A673 (cell line): ENCODE measurements at places on chromosomes 4 and X. TPM values are rescaled to one million over a fixed set of nuclear protein-coding genes. Genes with fewer than 3 reads are reported as not detected.

DNA sequence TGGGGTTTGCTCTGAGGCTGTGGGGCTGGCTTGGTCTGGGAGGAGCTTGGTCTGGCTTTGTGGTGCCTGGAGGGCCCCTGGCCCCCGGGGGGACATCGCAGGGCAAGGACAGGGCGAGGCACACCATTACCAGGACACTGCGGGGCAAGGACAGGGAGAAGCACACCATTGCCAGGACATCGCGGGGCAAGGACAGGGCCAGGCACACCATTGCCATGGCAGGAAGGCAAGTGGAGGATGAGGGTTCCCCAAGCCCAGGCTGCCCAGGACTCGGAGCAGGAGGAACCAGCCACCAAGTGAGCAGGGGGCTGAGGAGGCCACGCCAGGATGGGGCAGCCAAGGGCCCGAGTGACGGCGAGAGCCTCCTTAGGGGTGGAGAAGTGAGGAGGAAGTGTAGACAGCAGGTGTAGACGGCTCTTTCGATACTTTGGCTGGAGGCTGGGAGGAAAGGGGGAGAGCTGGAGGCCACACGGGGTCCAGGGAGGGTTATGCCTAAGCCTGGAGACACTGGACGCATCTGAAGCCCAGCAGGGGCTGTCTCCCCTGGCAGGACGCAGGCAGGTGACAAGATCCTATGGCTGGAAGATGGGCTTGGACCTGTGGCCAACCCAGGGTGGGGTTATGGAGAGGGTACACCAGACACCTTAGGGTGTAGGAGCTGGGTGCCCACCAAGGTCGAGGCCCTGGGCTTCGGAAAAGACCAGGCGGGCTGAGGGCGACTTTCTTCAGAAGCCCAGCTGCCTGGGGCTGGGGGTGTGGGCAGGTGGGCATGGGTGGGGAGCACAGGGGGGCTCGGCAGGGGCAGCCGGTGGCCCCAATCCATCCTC lies 7.3 kb downstream of the NKX1-1 start:
- no peak for DNase-seq

Gene CD99L2
- total RNA-seq: 29.5 and 34.1 TPM in 2 replicates

Gene PROM1
- 13.9 and 18.3 TPM in 2 replicates for total RNA-seq

- DNase-seq: peak; percentile 8
These were observed 9.8 kb downstream of the GUCY1A1 start for GRCh38 chr4:155676430-155676825.

DNA sequence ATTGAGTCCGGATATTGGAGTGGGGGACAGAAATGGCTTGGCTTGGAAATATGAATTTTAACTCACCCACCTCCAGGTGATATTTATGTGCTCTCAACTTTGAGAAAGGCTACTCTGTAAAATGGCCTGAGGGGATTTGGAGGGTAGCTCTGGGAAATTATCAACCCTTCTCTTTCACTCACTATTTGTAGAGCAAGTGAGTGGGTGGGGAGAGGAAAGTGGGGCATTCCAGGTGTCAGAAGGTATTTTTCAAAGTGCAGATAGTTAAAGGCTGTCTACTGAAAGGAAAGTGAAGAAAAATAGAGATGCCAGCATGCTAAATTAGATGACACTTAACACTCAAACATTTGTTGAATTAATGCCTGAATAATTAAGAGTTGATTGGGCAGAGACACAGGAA lies 44.1 kb downstream of the TMEM164 start:
- DNase-seq: no peak

- DNase-seq: no peak
These were observed 365.8 kb upstream of the TENM3 start for GRCh38 chr4:181877329-181877848.

- no peak for DNase-seq
These were observed 137.7 kb downstream of the MID1 start for GRCh38 chrX:10482708-10483107.

DNA sequence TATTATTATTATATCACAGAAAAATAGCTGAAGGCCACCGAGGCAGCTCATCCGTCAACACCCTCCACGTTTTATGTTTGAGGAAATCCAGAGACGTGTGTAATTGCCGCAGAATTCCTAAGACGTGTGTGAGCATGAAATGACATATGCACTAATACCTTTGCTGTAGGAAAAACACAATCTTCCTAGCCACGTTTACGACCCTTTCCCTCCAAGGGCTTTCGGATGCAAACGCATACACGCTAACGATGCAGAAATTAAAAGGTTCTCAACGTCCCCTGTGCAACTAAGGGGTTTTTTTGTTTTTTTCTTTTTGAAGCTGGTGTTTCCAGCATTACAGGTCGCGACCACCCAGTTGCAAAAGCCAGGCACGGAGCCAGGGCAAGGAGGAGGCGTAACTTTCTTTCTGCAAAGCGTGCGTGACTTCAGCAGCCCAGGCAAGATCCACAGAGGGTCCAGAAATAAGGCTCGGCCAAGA lies 33.8 kb downstream of the CRLF2 start:
- peak; percentile 34 for DNase-seq

DNA sequence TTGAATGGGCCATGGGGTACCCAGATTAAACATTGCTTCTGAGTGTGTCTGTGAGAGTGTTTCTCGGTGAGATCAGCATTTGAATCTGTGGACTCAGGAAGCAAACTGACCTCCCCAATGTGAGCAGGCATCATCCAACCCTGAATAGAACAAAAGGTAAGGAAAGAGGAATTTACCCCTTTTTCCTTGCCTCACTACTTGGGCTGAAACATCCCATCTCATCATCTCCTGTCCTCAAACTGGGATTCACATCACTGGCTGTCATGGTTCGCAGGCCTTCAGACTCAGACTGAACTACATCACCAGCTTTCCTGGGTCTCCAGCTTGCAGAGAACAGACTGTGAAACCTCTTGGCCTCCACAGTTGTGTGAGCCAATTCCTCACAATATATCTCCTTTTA lies 47.1 kb downstream of the TEC start:
- no peak for DNase-seq

Gene STK32B
- 14.2 and 15.1 TPM in 2 replicates for total RNA-seq

Gene DRP2
- total RNA-seq: 0.45 and 0.68 TPM in 2 replicates

DNA sequence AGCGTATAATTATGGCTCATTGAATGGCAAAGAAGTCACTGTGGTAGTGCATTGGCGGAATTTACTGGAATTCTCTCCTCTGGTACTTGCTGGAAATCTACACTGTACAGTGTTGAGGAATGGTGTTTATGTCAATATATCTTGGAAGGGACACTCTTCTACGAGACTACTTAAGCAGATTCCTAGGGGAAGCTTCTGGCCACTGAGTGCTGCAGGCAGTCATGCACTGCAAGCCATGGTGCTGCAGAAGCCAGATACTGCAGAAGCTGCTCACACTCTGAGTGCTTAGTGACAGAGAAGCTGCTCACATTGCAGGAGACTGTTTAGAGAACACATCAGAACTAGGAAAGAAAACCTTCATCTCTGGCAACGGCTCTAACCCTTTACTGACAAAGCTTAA lies 725.0 kb downstream of the CCSER1 start:
- no peak for DNase-seq

GRCh38 chrX:37726346-37726745 lies 40.8 kb downstream of the XK start:
- DNase-seq: no peak

DNA sequence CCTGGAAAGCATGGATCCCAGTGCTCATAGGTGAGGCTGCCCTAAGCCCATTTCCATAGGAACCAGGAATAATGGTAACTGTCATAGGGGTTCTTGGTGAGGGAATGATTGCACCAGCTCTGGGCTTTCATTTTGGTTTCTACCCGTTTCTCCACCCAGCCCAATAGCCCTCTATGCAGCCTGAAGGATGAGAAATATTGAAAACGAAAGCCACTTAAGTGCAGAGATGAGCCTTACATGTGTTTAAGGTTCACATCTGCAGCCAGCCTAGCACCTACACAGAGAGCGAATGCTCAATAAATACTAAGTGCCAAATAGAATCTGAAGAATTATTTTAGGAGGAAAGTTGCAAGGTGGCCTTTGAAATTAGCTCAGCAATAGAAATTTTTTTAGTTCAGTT lies 60.4 kb downstream of the MCF2 start:
- DNase-seq: no peak

Gene ARHGAP4
- 43.0 and 45.7 TPM in 2 replicates for total RNA-seq

DNA sequence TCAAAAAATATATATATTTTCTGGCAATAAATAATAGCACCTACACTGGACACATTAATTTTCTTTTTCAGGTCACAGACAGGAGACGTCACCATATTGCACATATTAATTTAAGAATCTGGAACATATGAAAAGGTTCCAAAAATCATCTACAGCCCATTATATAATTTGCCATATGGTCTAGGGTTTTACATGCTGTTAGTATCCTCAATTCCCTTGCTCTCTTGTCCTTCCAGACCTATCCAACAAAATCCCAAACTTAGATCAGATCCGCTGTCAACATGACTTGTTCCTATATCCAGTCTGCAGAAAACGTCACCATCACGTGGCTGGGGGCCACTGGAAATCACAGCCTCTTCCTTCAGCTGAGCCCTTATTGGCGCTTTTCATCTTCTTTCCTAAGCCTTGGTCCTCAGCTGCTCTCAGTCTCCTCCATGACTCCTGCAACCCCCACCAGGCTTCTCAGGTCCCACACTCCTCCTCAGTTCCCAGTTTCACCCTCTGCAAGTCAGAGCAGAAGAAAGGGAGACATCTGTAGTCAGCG lies 192.0 kb upstream of the GATB start:
- DNase-seq: no peak

- peak; percentile 14 for DNase-seq
These were observed 45.1 kb upstream of the LAMP2 start for GRCh38 chrX:120514236-120514635.

DNA sequence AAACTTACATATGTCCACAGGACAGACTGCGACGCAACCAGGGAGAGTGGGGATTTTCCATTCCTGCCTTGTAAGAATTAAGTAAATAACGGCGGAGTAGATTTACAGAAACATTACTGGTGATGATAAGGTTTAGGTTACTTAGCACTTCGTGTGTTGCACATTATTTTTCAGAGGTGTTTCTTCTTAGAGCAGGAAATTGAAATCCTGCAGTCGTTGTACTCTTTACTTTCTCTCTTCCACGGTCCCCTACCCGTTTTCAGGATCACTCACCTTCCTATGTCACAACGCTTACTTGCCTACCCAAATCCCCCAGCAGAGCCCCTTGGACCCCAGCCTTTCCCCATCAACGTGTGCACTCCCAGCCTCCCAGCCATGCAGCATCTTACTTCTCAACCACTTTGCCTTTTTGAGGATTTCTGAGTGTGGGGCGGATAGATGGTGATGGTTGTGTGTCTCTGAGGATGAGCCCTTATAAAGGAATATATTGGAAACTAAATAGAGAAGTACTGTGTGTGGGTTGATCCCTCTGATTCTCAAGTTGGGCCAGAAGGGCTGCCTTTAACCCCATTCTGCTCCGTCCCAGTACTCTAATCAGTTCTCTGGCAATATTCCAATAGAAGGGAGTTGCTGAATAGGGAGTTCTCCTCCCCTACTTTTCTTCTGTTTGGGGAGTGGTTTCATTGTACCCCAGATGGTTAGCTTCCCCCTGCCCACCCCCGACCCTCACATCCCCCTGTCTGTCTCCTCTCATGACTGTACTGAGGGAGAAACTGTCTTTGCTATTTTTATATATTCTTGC lies 1.6 kb downstream of the MID2 start:
- DNase-seq: no peak

DNA sequence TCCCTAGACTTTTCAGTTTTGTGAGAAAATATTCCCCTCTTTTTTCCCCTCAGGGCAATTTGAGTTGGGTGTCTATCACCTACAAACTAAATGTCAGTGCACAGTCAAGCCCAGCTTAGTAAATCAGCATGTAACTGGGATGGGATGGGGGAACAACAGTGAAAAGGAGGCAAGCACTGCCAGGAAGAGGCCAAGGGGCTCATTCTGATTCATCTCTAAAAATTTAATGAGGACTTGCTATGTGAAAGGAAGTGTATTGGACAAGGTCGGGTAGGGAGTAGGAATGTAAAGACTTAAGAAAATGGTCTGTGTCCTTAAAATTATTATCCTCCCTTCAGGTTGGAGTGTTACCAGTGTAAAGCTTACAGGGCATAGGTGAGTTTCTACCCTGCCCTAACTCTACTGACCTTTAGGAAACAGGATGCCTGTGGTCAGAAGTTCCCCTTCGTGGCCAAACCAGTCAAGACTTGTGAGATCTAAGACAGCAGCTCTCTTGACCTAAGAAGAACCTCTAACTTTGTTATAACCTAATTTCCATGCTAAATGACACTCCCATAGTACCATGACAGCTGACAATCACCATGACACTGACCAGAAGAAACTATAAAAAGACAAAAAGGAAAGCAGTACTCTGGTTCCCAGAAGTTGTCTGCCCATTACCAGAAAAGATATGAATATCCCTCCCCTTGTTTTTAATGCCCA lies 194.4 kb upstream of the LDB2 start:
- peak; percentile 24 for DNase-seq

Gene UBL4A
- 30.4 and 31.4 TPM in 2 replicates for total RNA-seq

DNA sequence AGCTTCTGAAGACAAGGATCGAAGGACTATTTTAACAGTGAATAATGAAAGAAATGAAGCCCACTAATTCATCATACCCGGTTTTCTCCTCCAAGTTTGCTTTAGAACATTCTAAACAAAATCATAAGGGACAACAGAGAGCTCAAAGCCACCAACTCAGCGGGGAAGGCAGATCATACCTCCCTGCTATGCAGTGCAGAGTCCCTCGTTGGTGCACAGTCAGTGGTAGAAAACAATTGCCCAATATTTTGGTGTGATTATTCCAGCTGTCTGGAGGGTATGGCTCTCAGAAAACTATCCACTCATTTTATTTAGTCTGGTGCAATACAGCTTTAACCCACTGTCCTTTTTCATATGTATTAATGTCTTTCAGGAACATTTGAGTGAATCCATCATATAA lies 59.3 kb upstream of the HPSE start:
- no peak for DNase-seq

DNA sequence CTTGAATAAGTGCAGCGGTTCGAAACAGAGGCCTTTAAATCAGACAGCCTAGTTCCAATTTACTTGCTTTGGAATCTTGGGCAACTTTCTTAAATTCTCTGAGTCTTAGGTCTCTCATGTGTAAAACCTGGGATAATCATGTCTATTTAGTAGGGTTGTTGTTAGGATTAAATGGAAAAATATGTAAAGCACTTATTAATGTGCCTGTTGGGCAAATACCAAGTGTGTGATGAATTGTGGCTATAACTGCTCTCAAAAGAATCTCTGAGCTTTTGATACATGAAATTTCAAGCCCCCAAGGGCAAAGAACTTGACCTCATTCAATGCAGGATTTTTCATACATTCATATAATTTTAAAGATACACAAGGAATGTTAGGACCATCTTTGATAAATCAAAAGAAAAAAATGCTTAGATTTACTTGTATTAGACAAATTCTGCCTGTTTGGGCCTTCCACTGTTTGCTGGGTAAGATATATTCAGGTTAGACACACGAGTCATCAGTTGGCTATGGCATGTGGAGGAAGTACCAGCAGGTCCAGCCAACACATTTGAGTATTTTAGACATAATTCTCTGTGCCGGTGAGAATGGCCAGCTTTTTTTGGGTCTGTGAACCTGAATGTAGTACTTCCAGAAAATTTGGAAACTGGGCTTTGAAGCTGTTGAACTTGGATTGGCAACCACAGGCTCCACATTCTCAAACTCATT lies 241.4 kb upstream of the CNKSR2 start:
- no peak for DNase-seq

GRCh38 chrX:111662292-111662691 lies 18.7 kb upstream of the ALG13 start:
- DNase-seq: no peak
